Neuronal stem cell (in vitro differentiated cells): ENCODE measurements at places on chromosomes 1 and 21.

DNA sequence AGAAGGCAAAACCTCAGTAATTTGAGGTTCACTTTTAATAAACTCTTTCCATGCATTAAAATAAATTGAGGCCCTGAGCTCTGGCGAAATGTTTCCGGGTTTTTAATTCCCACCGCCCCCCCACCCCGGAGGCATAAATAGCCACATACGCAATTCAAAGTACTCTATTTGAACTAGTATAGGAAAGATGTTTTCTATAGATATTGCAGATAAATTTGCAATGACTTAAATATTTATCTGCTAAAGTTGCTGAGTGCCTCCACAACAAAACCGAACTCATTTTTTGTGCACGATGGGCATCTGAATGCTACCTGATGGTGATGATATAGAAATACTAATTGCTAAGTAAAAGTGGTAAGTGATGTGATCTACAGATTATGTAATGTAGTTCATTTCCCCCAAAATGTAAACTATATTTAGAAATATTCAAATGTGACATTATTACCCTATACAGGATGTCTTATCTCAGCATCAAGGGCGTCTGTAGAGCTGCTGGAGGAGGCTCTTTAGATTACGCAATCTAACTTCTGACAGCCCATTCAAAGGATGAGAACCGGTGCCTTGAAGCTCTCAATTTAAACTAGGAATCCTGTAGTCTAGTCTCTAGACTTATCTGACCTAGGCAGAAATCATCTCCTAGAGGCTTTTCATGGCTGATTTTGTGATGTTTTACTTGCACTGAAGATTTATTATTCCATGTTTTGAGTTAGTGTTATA lies 8.5 kb downstream of the IRF2BP2 start:
- DNase-seq, result no peak

GRCh38 chr1:150171801-150172200 lies 22.1 kb downstream of the PLEKHO1 start:
- DNase-seq, result no peak

GRCh38 chr1:38217316-38217715 lies 170.7 kb upstream of the POU3F1 start:
- DNase-seq, result no peak

GRCh38 chr1:48227165-48228013 lies 4.9 kb downstream of the SLC5A9 start:
- no peak for DNase-seq

DNA sequence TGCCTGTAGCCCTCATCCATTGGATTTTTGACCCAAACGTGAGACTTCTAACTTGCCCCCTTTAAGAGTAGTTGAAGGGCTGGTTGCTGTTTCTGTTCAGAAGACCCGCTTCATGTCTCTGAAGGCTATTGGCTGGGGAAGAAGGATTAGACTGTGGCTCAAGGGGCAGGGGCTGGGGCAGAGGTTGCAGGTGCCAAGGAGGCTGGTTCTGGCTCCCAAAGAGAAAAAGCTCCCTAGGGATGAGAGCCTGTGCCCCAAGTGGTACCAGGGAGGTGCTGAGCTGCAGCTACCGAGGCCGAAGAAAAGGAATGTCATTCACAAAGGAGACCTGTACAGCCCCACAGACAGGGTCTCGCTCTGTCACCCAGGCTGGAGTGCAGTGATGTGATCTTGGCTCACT lies 5.8 kb downstream of the WNT3A start:
- no peak for DNase-seq

GRCh38 chr1:58862728-58863385 lies 79.0 kb upstream of the JUN start:
- no peak for DNase-seq

GRCh38 chr1:156848461-156849150 lies 10.3 kb downstream of the INSRR start:
- DNase-seq, result no peak

DNA sequence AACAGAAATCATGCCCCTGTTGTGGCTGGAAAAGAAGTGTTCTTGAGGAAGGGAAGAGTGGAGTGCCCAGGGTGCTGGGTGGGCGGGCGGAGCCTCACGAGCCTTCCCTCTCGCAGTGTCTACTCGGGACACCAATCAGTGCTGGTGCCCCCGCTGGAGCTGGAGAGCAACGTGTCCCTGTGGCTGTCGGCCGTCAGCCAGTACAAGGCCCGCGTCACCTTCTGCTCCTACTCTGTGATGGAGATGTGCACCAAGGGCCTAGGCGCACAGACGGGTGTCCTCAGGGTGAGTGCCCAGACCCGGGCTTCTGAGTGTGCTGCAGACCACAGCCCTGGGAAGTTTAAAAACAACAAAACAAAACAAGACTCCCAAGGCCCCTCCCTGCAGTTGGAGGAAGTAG lies 47.4 kb downstream of the S100B start:
- DNase-seq, result no peak
